ENCODE measurements at places on chromosomes 13 and 19.

- no peak for DNase-seq
Measured at GRCh38 chr19:38434549-38435051, 1.1 kb downstream of the RYR1 start.

DNA sequence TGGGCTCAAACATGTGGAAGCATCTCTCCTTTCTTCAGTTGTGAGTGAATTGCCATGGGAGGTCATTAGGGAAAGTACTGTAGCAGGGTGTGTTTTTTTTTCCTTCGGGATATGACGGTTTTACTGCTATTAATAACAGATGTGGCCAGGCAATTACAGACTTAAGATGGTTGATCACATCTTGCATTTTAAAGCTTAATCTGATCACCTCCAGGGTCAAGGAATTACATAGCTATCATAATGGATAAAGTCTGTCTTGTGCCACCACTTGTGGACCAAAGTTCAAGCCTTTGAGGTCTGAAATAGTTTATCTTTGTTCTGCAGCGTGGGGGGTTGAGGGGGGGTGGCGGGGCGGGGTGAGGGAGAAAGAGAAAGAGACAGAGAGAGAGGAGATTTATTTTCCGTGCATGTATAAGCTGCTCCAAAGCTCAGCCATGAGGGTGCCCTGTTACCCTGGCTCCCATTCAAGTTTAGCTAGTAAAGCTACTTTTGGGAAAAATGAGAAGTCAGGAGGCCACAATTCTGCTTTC lies 5.5 kb upstream of the SERP2 start:
- no peak for DNase-seq

- no peak for DNase-seq
Measured at GRCh38 chr13:50129706-50130122, 114.5 kb downstream of the KCNRG start.

- DNase-seq, result no peak
Measured at GRCh38 chr13:44605275-44605674, 29.1 kb upstream of the TSC22D1 start.

GRCh38 chr19:55300886-55301458 lies 17.2 kb downstream of the BRSK1 start:
- no peak for DNase-seq

- peak; percentile 82 for DNase-seq
Measured at GRCh38 chr19:48332662-48333466, 7.5 kb downstream of the EMP3 start.

- peak; percentile 95 for DNase-seq
Measured at GRCh38 chr13:30159446-30159839, 147.9 kb downstream of the KATNAL1 start.

DNA sequence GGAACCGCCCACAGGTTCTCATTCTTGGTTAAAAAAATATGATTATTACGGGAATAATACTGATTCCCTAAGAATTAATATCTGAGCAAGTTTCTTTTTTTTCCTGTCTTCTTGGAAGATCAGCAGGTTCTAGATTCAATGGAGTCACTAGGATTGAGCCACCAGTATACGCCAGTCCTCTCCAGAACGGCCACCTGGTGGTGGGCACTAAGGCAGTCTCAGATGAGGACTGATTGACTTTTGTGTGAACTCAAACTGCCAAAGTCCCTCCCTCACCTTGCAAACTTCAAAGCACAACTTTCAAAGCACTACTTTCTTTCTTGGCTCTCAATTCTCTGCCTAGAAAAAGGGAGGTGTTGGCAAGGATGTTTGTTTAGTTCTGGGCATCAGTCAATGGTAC lies 33.3 kb upstream of the ALOX5AP start:
- no peak for DNase-seq

DNA sequence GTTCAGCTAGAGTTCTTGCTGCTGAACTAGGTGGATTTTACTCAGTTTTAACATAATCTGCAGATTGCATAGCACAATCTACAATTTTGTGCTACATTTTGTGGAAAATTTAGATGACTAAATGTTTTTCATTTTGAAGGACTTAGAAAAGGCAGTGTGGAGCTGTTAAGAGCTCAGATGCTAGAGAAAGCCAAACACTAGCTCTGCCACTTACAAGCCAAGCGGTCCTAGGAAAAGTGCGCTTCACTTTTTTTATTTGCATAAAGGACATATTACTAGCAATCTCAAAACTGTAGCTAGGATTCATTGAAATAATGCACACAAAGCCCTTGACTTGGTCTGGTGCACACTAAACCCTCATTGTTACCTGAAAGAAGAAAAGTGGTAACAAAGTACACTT lies 8.1 kb upstream of the CSNK1A1L start:
- DNase-seq, result no peak

- no peak for DNase-seq
Measured at GRCh38 chr13:113929628-113930615, 44.0 kb downstream of the C13orf46 start.

DNA sequence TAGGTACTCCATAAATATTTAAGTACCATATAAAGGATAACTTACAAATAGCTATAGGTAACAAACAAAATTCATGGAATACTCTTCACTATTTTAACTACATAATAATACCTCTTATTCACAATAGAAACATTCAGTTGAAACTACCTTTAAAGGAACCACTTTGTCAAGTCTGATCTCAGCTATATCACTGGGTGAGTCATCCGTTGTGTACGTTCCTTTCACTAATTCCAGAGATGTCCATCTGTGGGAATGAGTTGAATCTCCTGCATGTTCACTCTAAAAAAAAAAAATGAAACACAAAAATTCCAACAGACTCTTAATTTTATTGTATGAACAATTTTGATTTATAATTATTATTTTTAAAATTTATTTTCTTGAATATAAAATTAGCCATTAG lies 149.4 kb upstream of the FBXL3 start:
- DNase-seq, result peak; percentile 44

DNA sequence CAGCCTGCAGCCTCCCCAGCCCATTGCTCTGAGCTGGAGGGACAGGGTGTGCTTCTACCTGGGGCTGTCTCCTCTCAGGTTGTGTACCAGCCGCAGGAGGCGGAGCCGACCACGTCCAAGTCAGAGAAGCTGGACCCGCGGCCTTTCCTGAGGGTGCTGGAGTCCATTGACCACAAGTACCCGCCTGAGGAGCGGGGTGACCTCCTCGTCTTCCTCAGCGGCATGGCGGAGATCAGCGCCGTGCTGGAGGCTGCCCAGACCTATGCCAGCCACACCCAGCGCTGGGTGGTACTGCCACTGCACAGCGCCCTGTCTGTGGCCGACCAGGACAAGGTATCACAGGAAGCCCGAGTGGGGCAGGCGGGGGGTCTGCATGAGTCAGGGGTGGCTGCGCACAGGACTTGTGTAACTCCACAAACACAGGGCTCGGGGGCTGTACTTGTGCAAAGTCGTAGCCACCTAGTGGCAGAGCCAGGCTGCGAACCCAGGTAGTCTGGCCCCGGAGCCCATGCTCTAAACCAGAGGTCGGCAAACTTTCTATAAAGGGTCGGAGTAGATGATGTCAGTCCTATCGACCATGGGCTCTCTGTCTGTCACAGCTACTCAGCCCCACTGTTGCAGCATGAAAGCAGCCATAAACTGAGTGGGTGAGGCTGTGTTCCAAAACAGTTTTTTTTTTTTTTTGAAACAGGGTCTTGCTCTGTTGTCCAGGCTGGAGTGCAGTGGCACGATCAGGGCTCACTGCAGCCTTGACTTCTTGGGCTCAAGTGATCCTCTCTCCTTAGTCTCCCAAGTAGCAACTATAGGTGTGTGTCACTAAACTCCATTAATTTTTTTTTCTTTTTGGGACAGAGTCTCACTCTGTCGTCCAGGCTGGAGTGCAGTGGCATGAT lies 8.9 kb downstream of the DHX34 start:
- DNase-seq, result no peak

- no peak for DNase-seq
Measured at GRCh38 chr13:35500144-35500543, 23.7 kb upstream of the MAB21L1 start.

- no peak for DNase-seq
Measured at GRCh38 chr19:5091018-5091683, 122.2 kb downstream of the KDM4B start.

DNA sequence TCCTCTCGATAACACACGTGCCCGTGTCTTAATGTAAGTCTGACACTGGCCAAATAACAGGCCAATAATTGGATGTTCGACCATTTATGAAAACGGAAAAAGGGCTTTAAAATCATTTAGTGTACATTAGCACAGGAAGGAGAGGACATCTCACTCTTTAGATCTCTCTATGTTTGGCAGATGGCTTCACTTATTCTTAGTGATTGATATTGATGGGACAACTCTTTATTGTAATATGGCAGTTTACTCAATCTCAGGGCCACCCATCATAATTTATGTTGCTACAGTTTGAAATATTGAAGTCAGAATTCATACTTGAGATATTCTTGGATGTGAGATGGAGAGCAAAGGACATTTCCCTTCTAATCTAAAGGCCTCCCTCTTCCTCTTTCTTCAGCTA lies 430.7 kb upstream of the ARGLU1 start:
- DNase-seq, result no peak

- DNase-seq, result no peak
Measured at GRCh38 chr19:3808420-3809143, 22.4 kb upstream of the MATK start.

DNA sequence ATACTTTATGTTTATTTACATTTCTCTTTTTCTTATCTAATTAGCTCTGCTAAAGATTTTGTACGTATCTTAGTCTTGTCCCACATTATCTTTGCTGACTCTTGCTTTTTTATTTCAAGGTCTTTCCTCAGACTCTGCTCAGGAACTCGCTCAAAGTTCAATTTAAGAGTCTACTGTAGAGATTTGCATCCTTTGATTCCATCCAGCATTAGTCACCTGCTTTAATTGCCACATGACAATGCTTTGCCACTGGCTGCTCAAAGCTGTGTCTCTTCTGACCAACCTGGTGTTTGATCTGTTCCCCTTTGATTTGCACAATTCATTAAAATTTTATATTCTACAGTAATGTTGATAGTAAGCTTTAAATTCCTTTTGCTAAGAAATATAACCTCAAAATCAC lies 157.9 kb upstream of the FREM2 start:
- no peak for DNase-seq

DNA sequence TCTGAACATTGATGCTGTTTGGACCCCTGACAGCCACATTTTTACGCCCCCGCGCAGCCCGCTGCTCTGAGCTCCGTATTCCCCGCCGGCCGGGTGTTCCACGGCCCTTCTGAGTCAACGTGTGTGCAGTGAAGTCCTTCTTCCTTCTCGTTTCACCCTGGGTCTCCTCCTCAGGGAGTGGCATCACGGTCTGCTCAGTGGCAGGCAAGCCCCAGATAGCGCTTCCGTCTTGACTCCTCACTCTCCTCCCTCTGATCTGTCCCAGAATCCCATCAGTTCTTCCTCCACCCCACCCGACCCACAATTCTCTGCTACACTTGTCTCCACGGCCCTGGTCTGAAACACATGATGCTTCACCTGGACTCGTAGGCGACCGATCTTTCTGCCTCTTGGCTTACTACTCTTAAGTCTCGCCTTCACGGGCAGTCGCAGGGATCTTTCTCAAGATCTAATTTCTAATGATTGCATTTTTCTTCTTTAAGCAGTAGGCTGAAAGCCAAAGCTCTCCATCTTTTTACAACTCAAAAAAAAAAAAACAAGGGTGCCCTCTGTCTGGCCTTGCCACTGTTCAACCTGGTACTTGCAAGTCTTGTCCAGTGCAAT lies 33.9 kb downstream of the CCNE1 start:
- DNase-seq, result peak; percentile 29

Data from HT1080 (cell line).